ENCODE measurements at places on chromosomes 12 and 14.

GRCh38 chr12:27531896-27532295, 7.9 kb downstream of the PPFIBP1 start:
- no peak for DNase-seq

- DNase-seq = no peak
Measured at GRCh38 chr12:104485651-104486362, 29.1 kb downstream of the CHST11 start.

DNA sequence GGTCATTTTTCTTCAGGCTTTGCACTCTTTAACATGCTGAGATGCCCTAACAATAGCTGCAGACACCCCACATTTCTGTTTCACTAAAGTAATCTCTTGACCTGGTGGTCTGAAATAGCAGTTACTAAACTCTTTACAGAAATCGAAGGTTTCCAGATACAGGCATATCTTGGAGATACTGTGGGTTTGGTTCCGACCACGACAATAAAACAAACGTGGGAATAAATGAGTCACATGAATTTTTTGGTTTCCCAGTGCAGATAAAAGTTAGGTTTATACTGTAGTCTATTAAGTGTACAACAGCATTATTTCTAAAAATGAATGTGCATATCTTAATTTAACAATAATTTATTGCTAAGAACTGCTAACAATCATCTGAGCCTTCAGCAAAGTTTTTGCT, 208.7 kb downstream of the EGLN3 start:
- DNase-seq = no peak

GRCh38 chr14:73359445-73359844, 98.9 kb downstream of the NUMB start:
- no peak for DNase-seq

GRCh38 chr12:100553936-100554335, 19.5 kb upstream of the GAS2L3 start:
- DNase-seq = no peak

Measured in ACHN (cell line).